Hematopoietic multipotent progenitor cell treated with erythropoietin and hydrocortisone succinate and interleukin-3 and kit ligand, for 4 days (in vitro differentiated cells): ENCODE measurements at places on chromosomes 7 and 10.
A peak's percentile ranks its signal among the peaks of the same experiment; 100 is the strongest.

DNA sequence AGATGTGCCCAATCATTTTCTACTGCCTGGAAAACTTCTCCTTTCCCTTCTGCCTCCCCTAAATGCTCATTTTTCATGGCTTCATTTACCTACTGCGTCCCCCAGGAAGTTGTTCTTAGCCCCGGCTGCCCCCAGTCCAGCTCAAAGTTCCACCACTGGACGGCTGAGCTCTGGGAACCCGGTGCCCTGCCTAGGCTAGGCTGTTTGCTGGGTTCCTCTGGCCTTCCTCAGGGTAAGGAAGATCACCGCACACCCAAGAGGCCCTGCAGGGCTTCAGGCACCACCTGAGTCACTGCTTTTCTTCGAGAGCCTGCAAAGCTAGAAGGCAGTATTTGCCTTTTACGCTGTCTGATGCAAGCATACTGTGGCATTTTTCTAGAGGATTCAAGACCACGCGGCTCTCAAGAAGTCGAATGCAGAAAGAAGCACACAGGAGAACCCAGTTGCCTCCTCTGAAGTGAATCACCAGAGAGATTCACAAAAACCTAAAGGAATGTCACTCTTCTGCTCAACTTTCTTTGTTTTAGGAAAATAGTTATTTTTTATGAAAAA lies 46.7 kb upstream of the ZMIZ1 start:
- DNase-seq: no peak

DNA sequence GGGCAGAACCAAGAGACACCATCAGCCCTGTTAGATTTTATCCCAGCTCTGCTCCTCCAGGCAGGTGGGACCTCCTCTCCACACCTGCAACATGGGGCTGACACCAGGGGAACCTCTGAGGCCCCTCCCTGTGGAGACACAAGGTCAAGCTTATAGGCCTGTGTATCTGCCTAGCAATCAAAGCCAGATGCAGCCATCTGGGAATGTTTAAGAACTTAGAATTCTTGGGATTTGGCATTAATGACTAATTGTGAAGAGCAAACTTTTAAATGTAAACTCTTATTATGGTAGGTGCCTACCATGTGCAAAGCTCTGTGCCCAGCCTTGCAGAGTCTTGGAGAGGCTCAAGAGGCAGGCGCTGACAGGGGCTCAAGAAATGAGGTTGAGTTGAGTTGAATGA lies 52.1 kb downstream of the TBATA start:
- no peak for DNase-seq

- no peak for DNase-seq
Observed at GRCh38 chr10:61376908-61377368, 76.2 kb downstream of the TMEM26 start.

- peak; percentile 73 for DNase-seq
Observed at GRCh38 chr7:38660427-38661099, 29.4 kb upstream of the AMPH start.

- DNase-seq: peak; percentile 44
Observed at GRCh38 chr7:141752634-141753033, 11.3 kb upstream of the TAS2R3 start.

DNA sequence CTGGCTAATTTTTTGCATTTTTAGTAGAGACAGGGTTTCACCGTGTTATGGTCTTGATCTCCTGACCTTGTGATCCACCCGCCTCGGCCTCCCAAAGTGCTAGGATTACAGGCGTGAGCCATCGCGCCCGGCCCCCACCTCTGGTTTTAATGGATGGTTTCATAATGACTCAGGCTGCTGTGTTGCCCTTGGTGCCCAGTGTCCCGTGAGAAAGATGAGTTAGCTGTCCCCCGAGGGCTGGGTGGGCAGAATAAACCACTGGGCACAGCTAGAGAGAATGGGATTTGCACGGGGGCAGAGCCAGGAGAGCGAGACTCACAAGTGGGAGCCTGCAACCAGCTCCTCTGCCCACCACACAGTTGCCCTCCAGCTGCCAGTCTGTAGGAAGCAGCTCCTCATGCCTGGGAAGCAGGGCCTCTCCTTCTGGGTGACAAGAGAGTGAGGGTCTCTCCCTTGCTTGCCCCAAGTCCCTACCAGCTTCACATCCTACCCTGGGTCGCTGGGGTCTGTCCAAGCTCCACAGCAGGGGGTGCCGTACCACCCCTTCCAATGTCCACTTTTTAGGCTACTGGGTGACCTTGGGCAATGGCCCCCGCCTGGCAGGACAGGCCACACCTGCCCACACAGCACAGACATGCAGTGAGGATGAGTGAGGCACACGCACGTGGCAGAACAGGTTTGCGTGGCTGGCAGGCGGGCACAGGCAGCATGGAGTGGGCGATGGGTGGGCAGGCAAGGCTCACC lies 16.1 kb upstream of the NDST2 start:
- DNase-seq: no peak

- peak; percentile 57 for DNase-seq
Observed at GRCh38 chr7:30322271-30323005, 38.0 kb downstream of the ZNRF2 start.

- no peak for DNase-seq
Observed at GRCh38 chr10:110007161-110007700, 553 bp upstream of the ADD3 start.

DNA sequence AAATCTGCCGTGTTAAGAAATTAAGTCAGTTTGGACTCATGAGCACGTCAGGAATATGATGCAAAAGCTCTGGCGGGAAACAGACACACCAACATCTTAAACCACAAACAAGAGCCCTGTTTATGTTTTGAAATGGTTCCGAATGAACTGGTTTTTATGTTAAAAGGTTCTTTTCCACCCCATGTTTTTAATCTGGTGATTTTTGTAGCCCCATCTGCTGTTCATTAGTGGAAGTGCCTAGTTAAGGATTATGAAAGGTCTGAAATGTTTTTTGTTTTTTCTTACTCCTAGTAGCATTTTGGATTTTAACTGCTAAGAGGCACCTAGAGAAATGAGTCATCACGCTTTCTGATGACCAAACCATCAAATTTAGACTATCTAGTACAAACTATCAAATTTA lies 404.1 kb upstream of the MKI67 start:
- DNase-seq: peak; percentile 42

- DNase-seq: peak; percentile 93
Observed at GRCh38 chr10:70296406-70296899, 12.6 kb upstream of the NPFFR1 start.

GRCh38 chr10:132877473-132877872 lies 64.9 kb downstream of the CFAP46 start:
- no peak for DNase-seq

DNA sequence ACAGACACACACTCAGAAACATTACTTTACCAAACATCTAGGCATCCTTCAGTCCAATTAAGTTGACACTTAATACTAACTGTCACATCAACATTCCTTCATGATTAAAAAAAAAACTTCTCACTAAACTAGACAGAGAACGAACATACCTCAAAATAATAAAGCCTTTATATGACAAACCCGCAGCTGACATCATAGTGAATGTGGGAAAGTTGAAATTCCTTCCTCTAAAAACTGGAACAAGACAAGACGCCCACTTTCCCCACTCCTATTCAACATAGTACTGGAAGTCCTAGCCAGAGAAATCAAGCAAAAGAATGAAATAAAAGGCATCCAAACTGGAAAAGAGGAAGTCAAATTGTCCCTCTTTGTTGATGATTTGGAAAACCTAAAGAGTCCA lies 96.9 kb upstream of the PPP1R9A start:
- no peak for DNase-seq

DNA sequence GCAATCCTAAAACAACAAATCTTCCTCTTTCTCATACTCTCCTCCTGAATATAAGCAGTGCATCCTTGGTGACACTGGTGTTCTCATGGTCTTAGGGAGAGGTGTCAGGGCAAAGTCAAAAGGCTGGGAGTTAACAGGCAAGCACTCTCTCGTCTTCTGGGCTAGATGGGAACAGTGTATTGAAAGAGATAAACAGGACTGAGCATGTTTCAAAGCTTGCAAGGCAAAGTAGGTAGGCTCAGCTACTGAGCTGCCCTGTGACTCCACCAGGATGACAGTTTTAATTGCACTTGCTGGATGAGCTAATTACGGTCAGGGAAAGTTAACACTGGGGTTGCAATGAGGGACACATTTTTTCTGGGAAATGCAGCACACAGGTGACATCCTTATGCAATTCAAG lies 554.9 kb upstream of the NRP1 start:
- DNase-seq: no peak

- DNase-seq: no peak
Observed at GRCh38 chr10:121167534-121168243, 316.5 kb downstream of the WDR11 start.

DNA sequence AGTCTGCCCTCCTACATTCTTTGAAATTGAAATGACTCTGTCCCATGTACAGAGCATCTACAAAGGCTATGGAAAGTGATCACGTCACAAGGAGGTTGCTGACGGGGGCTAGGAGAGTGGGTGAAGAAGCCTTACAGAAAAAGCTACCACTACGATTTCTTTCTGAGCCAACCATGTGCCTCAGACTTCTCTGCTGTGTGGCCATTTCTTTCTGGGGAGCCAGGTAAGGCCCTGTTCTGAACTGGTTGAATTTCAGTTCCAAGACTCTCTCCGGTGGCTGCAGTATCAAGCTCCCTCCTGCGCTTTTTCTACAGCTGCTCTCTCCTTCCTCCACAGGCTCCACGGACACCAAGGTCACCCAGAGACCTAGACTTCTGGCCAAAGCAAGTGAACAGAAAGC lies 112.5 kb upstream of the PRSS1 start:
- no peak for DNase-seq

DNA sequence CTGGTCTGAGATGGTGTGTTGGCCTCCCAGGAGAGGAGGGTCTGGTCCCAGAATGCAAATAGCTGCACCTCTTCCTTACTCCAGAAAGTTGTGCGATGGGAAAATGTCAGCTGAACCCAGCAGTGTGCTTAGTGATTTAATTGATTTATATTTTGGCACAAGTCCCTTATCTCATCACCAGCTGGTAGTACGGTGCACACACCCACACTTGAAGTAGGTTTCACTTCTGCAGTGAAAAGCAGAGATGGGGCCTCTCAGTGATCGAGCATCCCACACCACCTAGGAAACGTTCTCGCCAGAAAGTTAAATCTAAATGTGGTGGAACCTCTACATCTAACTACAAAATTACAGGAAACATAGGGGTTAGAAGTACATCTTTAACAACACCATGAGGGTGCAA lies 80.4 kb downstream of the UBE3C start:
- DNase-seq: peak; percentile 27

DNA sequence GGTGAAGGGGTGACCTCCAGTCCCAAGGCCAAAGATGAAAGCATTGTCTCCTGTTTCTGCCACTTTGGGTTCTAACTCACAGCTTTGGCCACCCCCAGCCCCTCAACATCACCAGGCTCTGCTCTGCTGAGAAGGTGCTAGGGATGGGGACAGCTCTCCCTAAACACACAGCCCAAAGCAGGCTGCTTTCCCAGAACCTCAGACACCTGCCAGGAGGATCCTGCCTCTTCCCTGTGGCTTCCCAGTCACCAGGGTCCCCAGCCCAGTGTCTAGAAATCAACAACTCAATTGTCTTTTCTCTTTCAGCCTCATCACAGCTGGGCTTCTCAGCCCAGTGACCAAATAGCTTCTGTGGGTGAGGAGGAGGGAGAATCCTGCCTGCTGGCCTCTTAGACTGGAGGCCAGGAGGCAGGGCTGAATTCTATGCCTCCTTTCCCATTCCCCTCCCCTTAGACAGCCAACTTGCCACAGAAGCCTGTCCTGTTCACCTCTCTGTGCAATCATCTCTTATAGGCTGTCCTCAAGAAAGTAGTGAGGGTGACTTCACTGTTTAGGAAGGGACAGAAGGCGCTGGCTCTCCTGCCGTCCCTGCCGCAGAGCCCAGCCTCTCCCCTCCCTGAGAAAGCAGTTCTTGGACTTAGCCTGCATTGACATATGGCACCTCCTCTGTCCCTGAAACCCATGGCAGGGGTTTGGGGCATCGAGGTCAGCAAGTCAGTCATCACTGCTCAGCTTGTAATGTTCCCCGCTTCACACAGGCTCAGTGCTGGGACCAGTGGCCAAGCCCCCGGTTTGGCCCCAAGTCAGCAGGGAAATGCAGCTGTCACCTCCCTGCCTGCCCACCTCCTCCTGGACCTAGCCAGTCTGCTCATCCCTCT lies 3.7 kb downstream of the FGF8 start:
- DNase-seq: no peak

DNA sequence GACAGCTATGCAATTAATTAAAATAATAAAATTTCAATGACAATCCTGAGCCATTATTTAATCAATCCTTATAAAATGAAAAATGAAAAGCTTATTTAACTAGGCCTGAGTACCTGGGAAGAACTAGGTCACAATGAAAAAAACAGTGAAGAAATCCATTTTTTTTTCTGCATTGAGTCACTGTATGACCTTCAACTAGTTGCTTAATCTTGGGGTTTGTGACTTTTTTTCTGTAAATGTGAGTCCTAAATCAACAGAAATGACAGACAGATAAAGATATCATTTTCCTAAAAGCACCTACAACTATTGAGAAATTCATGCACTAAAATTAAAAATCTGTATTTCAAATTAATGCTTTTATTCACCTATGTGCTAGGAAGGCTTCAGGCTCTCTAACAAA lies 96.8 kb downstream of the TMEM26 start:
- no peak for DNase-seq
